ENCODE measurements at places on chromosomes 5 and 9.

GRCh38 chr5:145408048-145408341 is 427.1 kb downstream of the PRELID2 start:
- no peak for DNase-seq

DNA sequence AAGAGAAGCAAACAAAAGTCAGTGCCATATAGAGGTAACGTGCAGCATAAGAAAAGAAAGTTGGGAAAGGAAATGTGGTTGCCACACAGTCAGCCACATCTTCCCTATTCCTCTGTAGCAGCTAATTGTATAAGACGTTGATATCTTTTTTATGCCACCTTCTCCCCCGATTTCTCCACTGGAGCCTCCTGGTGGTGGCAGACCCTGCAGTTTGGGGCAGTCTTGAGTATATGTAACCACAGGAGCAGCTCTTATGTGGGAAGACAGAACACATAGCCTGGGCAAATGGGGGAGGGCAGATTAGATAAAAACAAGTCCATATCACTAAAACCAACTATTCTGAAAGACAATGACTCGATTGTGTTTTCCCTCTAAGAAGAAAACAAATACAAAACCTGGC is 99.7 kb downstream of the PLCXD3 start:
- no peak for DNase-seq

GRCh38 chr5:118068886-118069285 is 919.5 kb downstream of the DTWD2 start:
- DNase-seq, result no peak

DNA sequence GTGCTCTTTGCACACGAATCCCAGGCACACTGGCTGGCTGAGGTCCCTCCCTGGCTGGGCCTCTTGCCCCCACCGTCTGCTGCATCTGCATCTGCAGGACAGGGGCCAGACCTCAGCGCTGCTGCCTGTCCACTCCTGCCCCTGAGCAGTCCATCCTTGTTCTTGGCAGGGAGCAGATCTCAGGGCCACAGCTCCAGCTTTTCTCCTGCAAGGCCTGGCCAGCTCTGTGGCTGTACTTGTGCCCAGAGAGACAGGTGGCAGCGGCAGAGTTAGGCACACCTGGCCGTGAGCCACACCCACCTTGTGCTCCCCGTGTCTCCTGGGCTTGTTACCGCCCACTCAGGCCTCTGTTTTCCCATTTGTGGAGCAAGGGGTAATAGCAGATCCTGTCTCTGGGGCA is 13.9 kb downstream of the NEK6 start:
- DNase-seq, result no peak

GRCh38 chr5:119280380-119280779 is 75.4 kb upstream of the TNFAIP8 start:
- no peak for DNase-seq

DNA sequence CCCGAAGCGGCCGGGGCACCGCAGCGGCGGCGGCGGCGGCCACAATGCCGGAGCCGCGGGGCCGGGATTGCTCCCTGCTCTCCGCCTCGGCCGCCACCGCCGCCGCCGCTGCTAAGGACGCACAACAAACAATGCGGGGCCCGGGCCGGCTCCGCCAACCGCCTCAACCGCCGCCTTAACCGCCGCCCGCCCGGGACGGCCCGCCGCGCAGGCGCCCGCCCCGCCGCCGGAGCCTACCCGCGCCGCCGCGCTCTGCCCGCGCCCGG is 254 bp downstream of the STRBP start:
- DNase-seq, result no peak

DNA sequence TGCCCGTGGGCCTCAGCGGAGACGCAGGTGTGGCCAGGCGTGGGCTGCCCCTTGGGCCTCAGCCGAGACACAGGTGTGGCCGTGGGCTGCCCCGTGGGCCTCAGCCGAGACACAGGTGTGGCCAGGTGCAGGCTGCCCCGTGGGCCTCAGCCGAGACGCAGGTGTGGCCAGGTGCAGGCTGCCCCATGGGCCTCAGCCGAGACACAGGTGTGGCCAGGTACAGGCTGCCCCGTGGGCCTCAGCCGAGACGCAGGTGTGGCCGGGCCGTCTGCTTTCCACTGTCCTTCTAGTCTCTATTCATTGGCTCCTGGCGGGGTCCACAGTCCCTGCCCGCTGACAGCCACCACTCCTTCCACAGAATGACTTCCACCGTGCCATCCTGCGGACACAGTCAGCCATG is 56.1 kb downstream of the KCNT1 start:
- DNase-seq, result no peak

DNA sequence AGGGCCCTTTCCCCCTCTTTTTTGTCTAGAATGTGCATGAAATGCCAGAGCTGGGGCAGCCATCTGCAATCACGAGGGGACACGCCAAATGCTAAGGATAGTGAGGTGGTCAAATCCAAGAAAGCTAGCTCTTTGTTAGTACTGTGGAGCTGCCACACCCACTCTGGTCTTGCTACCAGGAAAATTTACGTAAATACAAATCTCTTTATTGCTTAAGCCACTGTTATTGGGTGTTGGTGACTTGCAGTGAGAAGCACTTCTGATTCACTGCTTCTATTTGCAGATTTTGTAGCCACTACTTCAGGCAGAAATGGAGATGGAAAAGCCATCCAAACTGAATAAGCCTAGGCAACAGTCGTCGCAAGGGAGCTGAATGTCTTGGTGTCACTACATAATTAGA is 25.6 kb upstream of the SUSD1 start:
- no peak for DNase-seq

- DNase-seq, result no peak
Observed at GRCh38 chr5:139299486-139299885, 5.9 kb downstream of the MATR3 start.

DNA sequence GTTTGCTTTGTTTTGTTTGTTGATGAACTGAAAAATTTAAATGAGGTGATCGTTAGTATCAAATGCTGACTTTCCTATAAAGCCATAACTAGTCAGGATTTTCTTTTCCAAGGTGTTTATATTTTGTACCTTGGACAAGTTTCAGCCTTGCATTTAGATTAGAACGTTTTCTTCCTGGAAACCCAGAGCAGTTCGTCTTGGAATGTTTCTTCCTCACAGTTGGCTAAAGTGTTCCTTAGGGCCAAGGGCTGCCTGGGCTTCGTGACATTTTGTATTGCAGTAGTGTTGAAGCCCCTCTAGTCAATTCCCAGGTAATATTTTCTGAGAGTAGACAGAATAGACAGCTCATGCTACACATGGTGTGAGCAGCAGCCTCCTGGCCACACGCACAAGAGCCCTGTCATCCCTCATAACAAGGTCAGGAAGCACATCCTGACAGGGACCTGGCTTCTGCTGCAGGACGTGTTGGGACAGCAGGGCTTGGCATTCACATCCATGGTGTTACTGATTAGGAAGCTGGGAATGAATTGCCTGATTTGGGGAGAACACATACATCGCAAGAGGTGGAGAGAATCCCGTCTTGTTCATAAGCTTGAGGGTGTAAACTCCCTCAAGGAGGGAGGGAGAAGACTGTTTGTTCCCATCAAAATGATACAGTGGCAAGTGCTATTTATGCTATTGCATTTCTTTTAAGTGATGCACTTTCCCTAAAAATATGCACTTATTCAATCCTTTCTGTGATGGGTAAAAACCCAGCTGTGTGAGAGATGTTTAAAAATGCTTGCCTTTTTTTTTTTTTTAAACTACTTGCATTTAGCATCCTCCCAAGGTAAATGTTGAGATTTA is 31.7 kb downstream of the FUBP3 start:
- no peak for DNase-seq

DNA sequence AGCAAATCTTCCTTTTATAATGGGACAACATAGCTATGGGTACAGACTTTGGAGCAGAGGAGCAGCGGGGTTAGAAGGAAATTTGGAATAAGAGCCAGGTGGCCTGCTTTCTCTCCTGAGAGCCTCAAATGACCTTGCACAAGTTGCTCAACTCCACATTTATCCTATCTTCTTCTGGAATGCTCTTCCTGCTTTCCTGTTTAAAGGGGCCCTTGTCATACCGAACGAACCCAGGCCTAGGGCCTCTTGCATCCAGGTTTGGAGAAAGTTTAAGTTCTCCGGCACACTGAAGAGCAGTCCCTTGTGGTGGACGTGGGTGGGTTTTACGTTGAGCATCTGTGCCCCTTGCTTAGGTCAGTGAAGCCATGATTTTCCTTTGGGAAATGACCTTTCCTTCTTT is 197.9 kb upstream of the NR3C1 start:
- no peak for DNase-seq

DNA sequence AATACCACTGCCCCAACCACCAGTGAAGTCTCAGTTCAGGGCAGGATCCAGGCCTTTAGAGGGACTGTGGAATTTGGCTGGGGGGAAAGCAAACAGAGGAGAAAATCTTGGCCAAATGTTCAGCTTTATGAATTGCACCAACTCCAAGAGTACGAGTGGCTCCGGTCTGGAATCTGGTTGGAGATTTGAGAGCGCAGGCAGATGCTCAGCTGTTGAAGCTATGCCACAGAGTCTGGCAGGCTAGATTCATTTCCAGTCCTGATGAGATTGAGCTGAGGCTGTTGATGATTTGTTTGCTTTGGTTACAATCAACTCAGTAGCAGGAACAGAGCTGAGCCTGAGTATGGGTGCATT is 9.1 kb upstream of the HSPB3 start:
- DNase-seq, result no peak

DNA sequence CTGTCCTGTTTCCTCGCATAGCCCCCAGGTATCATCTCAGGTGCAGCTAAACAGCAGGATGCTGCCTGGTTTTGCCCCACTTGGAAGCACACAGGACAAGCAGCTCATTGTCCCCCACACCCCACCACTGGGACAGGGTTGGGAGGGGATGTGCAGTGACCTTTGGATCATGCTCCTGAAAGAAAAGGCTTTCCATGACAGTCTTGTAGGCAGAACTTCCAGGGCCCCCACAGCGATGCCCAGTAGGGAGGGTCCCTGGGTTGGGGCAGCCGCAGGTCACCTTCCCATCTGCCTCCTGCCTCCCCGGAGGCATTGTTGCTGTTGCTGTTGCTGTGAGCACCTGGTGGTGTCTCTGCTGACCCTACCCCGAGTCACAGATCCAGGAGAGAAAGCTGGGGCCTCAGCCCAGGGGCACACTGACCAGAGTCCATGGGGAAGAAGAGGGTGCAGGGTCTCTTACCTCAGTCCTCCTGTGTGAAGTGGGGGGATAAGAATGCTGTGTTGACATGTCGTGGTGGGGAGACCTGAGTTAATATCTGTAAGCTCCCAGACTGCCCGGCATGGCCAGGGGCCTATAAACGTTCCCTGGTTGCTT is 8.5 kb downstream of the CEP72 start:
- DNase-seq, result no peak

- DNase-seq, result no peak
Observed at GRCh38 chr5:39555788-39556187, 131.0 kb upstream of the DAB2 start.

All from DMS79 (cell line).